ENCODE measurements at places on chromosomes 4 and X.
A peak's percentile ranks its signal among the peaks of the same experiment; 100 is the strongest.

- DNase-seq = no peak
Observed at GRCh38 chrX:152725409-152725808, 8.1 kb downstream of the CSAG1 start.

- no peak for DNase-seq
Observed at GRCh38 chrX:111581086-111581485, 69.6 kb downstream of the SERTM2 start.

GRCh38 chrX:102765809-102766208, 45.3 kb downstream of the GPRASP3 start:
- DNase-seq = no peak

DNA sequence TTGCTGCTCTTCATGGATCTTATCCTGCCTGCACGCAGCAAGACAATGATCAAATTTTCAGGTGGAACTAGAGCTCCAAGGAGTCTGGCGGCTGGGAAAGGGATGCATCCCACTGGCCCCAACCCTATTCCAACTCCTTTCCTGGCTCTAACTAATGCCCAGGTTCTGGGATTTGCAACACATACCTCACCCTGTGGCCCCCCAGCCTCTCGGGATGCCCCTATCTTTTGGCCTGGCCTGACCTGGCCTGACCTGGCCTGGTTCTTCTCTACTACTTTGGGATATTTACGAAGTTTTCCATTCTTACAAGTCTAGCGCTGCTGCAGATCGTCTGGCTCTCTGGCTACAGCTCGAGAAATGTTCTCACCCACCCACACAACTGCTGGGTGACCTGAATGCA, 56.4 kb upstream of the CDKN2AIP start:
- DNase-seq = no peak

GRCh38 chrX:134010690-134011089, 25.3 kb upstream of the GPC3 start:
- DNase-seq = no peak

- no peak for DNase-seq
Observed at GRCh38 chr4:78129383-78130108, 72.4 kb downstream of the FRAS1 start.

- peak; percentile 89 for DNase-seq
Observed at GRCh38 chrX:47218280-47218919, at the start of gene CDK16. Gene CDK16, plus strand, starts transcription at chrX:47218681. Its CDS starts 4,877 bp downstream, at chrX:47223558.

DNA sequence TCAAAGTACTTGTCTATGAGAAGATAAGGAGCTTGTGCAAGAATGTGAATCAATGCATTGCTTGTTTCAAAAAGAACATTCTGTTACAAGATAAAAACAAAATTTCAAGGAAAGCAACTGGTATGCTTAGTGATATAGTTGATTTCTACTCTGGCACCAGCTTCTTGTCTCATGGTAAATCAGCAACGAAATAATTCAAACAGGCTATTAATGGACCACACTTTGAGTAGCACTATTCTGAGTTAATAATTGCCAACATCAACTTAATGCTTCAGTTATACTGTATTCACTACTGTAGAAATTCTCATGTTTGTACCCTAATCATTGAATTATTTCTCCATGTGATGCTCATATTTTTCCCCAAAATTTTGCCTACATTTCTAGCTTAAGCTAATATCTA, 252.6 kb downstream of the NDST4 start:
- DNase-seq = no peak

DNA sequence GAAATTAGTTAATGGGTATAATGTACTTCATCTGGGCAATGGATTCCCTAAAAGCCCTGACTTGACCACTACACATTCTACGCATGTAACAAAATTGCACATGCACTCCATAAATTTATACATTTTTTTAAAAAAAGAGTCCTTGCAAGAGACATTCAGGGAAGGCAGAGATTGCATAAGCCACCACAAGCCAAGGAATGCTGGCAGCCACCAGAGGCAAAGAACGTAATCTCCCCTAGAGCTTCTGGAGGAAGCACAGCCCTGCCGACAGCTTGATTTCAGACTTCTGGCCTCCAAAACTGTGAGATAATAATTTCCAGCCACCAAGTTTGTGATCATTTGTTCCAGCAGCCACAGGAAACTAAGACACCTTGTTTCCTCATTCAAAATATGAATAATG, 185.6 kb upstream of the GALNT7 start:
- DNase-seq = no peak

DNA sequence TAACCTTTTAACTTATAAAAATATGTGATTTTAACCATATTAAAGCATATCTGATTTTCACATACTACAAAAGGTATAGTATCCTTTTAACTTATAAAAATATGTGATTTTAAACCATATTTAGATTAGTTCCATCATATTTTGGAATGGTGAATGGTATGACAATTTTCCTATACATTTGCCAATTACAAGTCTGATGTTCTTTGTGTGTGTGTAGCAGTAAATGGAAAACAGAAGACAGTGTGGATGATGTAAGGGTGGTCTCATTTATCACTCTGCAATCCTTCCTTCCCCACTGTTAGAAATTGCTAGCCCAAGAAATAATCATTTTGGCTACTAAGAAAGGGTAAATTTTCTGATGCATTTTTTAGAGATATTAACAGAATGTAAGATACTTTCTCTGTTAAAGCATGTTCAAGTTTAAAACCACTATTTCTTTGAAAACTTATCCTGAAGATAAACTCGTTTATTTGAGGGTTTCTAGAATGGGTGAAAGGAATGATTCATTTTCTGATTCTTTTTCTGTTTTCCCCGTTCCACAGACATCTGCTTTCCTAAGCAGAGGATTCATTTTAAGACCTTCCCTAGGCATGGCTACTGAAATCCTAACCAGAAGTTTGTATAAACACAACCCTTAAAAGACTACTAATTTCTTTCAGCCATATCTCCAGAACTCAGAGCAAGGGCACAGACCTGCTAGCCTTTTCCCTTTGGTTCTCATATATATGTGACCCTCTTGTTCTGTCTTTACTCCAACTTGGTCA, 21.0 kb downstream of the NUDT6 start:
- no peak for DNase-seq

- no peak for DNase-seq
Observed at GRCh38 chr4:124862261-124862660, 149.7 kb upstream of the ANKRD50 start.

DNA sequence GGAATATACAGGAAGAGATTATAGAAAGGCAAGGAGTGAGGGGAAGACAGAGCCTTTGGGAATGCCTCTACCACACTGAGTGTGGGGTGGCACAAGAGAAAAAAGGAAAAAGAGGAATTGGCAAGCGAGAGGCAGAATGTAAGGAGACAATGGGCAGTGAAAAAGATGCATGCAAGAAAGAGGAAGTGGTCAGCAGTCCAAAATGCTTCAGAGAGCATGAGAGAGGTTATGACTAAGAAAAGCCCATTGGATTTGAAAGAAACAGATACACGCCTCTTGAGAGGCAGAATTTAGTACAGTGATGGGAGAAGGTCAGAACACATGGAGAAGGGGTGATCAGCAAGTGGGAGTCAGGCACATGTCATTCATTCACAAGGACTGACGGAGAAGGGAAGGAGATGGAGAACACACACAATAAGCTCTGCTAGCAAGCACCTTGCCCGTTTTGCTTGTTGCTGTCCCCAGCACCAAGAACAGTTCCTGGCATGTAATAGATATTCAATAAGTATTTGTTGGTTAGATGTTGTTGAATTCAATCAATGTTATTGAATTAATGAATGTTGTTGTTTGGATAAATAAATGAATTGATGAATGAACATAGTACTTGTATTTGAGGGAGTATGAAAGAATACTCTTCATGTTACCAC, 6.3 kb downstream of the DCHS2 start:
- DNase-seq = no peak

GRCh38 chr4:182421753-182422152, 178.6 kb downstream of the TENM3 start:
- DNase-seq = no peak

- no peak for DNase-seq
Observed at GRCh38 chr4:41241919-41242318, 14.8 kb upstream of the UCHL1 start.

DNA sequence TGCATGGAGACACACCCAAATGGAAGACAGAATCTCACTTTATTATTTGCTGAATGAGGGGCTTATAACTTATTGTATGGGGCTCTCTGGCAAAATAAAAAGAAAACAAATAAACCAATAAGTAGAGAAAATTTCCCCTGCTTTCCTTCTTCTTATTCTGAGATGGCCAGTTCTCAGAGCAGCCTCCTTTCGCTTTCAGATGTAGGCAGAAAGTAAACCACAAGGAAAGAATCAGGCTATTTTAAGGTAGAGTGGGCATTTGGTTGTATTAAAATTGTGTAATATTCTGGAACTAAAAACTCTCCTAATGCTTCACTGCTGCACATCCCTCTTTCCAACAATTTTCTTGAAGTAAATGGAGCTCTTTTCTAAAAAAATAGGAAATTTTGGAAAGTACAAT, 241.8 kb downstream of the GALNTL6 start:
- DNase-seq = no peak

DNA sequence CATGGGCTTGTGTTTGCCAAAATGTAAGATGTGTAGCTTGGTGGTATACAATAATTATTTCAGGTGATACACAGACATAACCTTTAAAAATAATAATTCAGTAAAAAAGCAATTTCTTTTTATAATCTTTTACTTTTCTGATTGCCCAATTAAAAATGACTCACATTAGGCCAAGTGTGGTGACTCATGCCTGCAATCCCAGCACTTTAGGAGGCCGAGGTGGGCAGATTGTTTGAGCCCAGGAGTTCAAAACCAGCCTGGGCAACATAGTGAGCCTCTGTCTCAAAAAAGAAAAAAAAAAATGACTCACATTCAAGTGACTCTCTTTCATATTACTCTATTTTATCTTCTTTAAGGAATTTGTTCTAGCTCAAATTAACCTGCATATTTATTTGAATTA, 449.4 kb upstream of the HTR2C start:
- DNase-seq = no peak

DNA sequence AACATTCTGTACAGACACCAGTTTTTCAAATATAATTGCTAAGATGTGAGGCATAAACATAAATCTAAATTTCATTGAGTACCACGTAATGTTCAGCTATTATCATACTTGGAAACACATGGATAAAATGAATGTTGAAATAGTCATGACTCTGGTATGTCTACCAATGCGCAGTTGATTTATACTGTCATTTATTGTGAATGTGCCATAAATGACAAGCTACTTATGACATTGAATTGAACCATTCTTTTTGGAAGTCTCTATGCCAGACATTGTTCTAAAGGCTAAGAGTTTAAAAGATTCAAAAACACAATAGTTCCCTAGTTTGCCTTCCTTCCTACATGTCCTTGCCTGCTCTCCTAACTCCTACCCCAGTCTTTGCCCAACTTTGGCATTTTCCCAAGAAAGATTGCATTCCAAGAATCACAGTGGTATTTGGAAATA, 96.6 kb upstream of the DMD start:
- DNase-seq = no peak
